MV-4-11 (cell line): ENCODE measurements at places on chromosomes 11 and 22.

- DNase-seq = no peak
These were observed 15.5 kb upstream of the NNMT start for GRCh38 chr11:114280696-114281095.

DNA sequence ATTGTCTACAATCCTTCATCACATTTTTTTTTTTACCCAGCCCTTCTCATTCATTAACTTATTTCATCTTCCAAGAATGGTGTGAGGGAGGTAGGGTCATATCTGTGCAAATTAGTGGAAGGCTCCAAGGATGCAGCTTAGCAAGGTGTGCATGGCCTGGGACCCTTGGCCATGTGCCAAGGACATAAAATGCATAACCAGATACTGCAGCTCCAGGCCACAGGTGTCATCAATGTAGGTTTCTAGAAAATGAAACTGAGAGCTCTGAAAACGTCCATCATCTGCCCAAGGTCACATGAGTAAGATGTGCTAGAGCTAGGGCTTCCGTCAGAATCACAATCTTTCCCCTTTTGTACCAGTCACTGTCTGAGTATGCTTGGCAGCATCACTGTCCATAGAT, 29.8 kb downstream of the ANKK1 start:
- DNase-seq = no peak

GRCh38 chr11:121522043-121522941, 69.5 kb upstream of the SORL1-AS1 start:
- DNase-seq = no peak

GRCh38 chr11:20138707-20139106, 21.6 kb downstream of the DBX1 start:
- DNase-seq = no peak

DNA sequence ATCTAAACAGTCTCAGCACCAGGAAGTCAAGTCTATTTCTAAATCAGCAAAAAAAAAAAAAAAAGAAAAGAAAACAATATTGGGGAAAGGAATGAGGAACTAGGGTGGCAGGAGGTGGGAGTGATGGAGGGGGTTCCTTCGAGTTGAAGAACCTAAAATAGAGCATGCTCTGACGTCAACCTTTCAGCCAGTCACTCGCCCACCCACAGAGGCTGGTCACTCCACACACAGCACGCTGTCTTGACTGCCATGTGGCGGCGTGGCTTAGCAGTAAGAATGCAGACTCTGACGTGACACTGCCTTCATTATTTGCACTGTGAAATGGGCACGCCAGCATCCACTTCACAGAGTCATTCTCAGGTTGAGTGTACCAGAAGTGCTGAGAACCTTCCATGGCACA, 48.3 kb downstream of the LARGE1 start:
- DNase-seq = no peak

- DNase-seq = no peak
These were observed 263.0 kb upstream of the CADM1 start for GRCh38 chr11:115767047-115767802.

DNA sequence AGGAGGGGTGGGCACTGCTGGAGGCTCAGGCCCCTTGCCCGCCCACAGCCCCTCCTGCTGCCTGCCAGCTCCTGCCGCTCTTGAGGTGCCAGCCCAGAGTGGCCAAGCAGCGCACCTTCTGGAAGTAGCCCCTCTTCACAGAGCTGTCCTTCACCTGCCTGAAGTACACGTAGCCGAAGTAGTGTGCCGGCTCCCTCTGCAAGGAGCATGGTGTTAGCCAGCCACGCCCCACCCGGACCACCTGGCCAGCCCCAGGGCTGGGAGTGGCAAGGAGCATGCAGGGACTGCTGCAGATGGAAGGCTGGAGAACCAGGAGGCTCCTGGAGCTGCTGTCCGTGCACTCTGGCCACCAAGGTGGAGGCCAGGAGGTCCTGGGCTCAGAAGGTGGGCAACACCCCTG, 9.6 kb downstream of the DENND6B start:
- no peak for DNase-seq

- no peak for DNase-seq
These were observed 99.4 kb downstream of the MIAT start for GRCh38 chr22:26756675-26757293.

GRCh38 chr11:73317803-73318202, 9.7 kb downstream of the ARHGEF17 start:
- DNase-seq = no peak

GRCh38 chr11:94020777-94021481, at the start of gene HEPHL1:
TSS of gene HEPHL1 (plus strand) at chr11:94021354. CDS start at chr11:94021369, 15 bp downstream.
- no peak for DNase-seq

DNA sequence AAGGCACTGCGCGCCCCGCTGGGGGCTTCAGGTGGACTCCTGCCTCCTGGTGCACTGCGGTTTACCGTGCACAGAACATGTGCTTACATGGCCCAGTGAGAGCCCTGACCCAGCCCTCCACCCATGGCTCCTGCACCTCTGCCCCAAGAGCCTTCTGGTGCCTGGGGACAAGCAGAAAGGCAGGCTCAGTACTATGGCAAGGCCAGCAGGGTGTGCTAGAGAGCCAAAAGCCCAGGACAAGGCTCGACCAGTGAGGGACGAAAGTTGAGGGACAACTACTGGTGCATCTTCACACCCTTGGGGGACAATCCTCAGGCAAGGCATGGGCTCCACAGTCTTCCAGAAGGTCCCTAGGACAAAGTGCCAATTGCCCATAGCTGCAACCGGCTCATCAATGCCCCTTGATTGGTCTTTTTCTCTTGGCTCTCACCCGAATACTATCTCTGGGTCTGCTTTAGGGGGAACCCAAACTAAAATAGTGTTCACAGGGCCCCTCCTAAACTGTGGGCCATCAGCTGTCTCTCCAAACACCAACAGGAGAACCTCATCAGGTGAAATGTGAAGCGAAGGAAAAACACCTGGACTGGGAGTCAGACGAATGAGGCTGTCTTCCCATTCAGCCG, 13.5 kb downstream of the PGA5 start:
- peak; percentile 42 for DNase-seq

GRCh38 chr11:96057502-96057901, 133.6 kb upstream of the MTMR2 start:
- DNase-seq = no peak

DNA sequence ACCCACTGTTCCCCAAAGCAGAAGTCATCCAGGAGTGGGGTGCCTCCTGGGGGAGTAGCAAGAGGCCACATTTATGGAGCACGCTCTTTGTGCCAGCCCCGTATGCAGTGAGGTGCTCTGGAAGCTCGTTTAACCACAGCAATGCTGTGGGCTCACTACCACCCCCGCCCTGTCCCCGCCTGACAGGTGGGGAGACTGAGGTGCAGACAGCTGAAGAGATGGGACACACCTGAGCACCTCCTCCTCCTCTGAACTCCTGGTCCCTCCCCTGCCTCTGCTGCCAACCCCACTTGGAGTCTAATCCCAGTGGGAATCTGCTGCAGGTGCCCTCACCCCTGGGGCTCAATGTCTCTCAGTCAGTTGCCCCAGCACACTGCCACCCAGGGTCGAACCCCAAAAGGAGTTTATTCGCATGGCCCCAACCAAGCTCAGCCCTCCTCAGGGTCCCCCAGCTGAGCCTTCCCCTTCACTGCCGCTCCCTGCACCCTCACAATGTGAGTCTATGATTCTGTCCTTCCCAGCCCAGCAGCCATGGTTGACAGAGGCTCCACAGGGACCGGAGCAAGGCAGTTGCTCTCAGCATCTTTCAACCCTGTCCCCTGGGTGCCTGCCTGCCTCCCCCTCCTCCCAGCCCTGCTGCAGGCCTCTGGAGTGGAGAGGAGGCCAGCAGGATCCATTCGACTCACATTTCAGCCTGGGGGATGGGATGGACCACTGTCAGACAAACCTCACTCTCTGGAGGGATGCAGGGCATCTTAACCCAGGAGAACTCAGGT, 13.3 kb upstream of the BCR start:
- DNase-seq = no peak

GRCh38 chr11:126480015-126480409, 124.5 kb downstream of the ST3GAL4 start:
- DNase-seq = no peak

- DNase-seq = no peak
These were observed 5.0 kb downstream of the RPS19BP1 start for GRCh38 chr22:39527481-39527961.

DNA sequence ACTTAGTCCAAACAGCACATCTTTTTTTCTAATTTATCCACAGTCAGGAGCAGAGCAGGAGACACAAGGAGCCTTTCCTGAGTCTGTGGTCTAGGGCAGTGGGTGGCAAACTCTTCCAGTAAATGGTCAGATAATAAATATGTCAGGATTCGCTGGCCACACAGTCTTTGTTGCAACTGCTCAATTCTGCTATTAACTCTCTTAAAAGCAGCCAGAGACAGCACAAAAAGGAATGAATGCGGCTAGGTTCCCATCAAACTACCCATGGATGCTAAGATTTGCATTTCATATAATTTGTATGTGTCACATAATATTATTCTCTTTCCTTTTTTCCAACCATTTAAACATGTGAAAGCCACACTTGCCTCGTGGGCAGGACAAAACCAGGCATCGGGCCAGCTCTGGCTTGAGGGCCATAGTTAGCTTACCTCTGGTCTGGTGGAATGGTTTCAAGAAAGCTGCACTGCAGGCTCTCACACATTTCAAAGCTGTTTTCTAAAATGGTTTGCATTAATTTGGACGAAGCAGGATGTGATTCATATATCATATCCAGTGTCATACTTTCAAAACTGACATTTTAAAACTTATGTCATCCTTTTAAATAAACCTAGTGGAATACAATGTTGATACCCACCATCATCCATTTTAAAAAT, 64.7 kb upstream of the CD5 start:
- no peak for DNase-seq

DNA sequence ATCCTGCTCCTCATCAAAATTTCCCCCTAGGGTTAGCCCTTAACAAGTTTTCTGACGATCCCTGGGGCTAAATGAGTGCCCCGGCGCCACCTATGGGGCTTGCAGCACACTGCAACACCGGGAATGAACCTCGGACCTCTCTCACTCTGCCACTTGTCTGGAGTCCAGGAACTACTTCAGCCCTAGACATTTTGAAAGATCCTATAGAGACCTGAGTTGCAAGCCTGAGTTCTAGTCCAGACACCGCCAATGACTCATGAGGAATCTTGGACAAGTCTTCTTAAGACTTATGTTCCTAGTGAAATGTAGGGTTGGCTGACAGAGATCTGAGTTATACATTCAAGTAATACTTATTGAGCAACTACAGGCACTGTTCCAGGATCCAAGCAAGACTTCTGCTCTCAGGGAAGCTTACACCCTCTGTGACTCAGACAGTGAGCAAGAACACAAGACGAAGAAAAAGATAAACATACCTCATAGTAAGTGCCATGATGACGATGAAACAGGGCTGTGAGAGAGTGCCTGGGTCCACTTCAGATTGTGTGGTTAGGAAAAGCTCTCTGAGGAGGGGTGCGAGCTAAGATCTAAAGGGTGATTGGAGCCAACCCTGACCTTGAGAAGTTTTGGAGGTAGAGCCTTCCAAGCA, 10.2 kb upstream of the STK33 start:
- DNase-seq = peak; percentile 80

GRCh38 chr11:2564008-2564530, 119.3 kb downstream of the KCNQ1 start:
- DNase-seq = no peak

- DNase-seq = no peak
These were observed 167.8 kb downstream of the C11orf91 start for GRCh38 chr11:33532720-33533385.

DNA sequence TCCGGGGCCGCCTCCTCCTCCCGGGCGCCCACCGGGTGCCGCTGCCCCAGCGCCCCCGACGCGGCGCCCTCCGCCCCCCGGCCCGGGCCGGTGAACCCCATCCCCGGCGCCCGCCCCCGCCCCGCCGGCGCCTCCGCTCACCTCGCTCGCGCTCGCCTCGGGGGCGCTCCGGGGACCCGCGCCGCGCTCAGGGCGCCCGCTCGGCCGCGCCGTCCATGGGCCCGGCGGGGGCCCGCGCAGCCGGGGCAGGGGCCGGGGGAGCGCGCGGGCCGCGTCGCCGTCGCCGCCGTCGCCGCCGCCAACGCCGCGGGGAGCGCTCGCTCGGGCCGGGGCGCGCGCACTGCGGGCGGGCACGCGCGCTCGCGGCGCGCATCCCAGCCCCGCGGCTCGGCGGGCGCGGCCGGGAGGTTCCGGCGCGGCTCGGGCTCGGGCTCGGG, 293 bp downstream of the DUSP8 start:
- no peak for DNase-seq

DNA sequence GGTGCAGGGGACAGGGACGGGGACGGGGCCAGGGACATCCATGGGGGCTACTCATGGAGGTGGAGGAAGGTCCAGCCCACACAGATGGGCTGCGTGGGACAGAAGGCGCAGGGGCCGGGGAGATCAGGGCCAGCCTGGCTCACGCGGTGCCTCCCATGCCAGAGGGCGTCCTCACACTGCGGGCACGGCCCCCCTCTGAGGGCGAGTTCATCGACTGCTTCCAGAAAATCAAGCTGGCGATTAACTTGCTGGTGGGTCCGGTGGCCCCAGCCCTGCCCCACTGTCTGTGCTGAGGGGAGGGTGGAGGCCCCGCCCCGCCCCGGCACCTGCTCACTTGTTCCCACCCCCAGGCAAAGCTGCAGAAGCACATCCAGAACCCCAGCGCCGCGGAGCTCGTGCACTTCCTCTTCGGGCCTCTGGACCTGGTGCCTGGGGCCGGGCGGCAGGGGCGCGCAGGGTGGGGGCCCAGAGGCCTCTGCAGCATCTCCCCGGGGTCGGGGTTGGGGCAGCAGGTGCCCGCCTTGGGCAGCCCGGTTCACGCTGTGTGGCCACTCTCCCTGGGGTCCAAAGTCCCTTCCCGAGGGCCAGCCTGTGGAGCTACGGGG, 15.8 kb downstream of the EPS8L2 start:
- DNase-seq = peak; percentile 40

GRCh38 chr11:88103337-88104206, 71.7 kb downstream of the RAB38 start:
- DNase-seq = peak; percentile 64

GRCh38 chr11:927871-928270, 2.2 kb downstream of the AP2A2 start:
- DNase-seq = no peak

- DNase-seq = peak; percentile 84
These were observed 15.7 kb downstream of the DAGLA start for GRCh38 chr11:61695917-61696316.

- DNase-seq = peak; percentile 62
These were observed 23.4 kb downstream of the ARFGAP2 start for GRCh38 chr11:47152953-47153950.

- peak; percentile 56 for DNase-seq
These were observed 12.7 kb upstream of the CYP2R1 start for GRCh38 chr11:14904745-14905103.

DNA sequence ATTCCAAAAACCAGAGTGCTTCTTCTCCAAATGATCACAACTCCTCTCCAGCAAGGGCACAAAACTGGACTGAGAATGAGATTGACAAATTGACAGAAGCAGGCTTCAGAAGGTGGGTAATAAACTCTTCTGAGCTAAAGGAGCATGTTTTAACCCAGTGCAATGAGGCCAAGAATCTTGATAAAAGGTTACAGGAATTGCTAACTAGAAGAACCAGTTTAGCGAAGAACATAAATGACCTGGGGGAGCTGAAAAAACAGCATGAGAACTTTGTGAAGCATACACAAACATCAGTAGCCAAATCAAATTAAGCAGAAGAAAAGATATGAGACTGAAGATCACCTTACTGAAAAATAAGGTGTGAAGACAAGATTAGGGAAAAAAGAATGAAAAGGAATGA, 15.5 kb downstream of the OR52M1 start:
- DNase-seq = no peak

- peak; percentile 90 for DNase-seq
These were observed 59.0 kb downstream of the UBASH3B start for GRCh38 chr11:122714484-122714883.
